Panc1 (cell line): ENCODE measurements at places on chromosomes 16 and 17. TPM values are rescaled to one million over a fixed set of nuclear protein-coding genes. Genes with fewer than 3 reads are reported as not detected.
A peak's percentile ranks its signal among the peaks of the same experiment; 100 is the strongest.

CCT6B gene
- 1.5 TPM for total RNA-seq

CLEC19A gene
- total RNA-seq = not detected

SCGB1C2 gene
- total RNA-seq = not detected

GRCh38 chr16:10930755-10931093 is 11.5 kb downstream of the DEXI start:
- H3K36me3 ChIP-seq = no peaks in the 10 kb centered on the region
- H3K4me1 ChIP-seq = no peaks in the 10 kb centered on the region
- H3K27me3 ChIP-seq = no peaks in the 10 kb centered on the region

- no peaks in the 10 kb centered on the region for H3K27me3 ChIP-seq
- DNase-seq = no peak
- H3K27ac ChIP-seq = no peak overlapping the region
These were observed 42.7 kb upstream of the CPNE2 start for GRCh38 chr16:57049678-57050077.

- no peak overlapping the region for H3K4me3 ChIP-seq
- DNase-seq = no peak
- H3K27me3 ChIP-seq = no peaks in the 10 kb centered on the region
- no peak overlapping the region for H3K27ac ChIP-seq
- H3K4me1 ChIP-seq = no peaks in the 10 kb centered on the region
These were observed 79.5 kb upstream of the DHX40 start for GRCh38 chr17:59485946-59486345.

DNA sequence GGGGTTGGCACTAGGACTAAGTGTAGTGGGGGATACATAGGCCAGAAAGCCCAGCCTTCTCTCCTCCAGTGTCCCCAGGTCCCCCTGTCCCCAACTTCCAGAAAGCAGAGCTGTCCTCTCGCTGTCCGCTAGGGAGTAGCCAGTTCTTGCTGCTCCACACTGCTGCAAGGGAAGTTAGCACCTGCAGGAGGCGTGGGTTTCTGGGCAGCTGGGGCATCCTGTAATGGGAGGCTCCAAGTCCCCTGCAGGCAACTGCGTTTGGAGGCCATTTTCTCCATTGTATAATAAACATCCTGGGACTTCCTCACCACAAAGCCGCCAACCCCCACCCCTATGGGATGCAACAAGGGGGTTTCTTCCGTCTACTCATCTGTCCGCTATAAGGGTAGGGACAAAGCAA is 1.7 kb downstream of the RPRML start:
- peaks cover 3% of the 10 kb centered on the region; the same call in 1 of the 2 replicates for H3K4me1 ChIP-seq
- no peak for DNase-seq
- H3K36me3 ChIP-seq = no peaks in the 10 kb centered on the region

DNA sequence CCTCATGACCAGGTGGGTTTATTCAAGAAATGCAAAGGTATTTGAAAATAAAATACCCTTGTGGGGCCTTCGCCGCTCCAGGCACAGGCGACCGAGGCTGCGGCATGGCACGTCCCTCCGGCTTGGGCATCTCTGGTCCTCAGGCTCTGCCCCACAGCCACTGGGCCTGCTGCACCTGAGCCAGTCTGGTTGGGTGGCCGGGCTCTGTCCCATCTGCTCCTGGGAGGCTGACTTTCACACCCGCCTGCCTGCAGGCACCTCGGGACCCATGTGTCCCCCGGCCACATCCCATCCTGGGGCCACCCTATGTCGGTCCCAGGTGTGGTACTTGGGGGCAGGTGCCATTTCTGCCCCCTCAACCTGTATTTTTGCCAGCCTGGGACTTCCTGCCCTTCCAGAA is 20.9 kb downstream of the OSBPL7 start:
- no peak for DNase-seq
- no peaks in the 10 kb centered on the region for H3K27me3 ChIP-seq
- H3K4me1 ChIP-seq = no peaks in the 10 kb centered on the region
- H3K4me3 ChIP-seq = no peak overlapping the region
- H3K36me3 ChIP-seq = no peaks in the 10 kb centered on the region

GRCh38 chr17:50352693-50353599 is 7.0 kb downstream of the XYLT2 start:
- H3K4me1 ChIP-seq = no peaks in the 10 kb centered on the region
- H3K36me3 ChIP-seq = 0 out of 2 replicates have a peak, but pooled peaks cover 2% of the 10 kb centered on the region
- H3K27ac ChIP-seq = no peak overlapping the region
- H3K4me3 ChIP-seq = no peak overlapping the region
- no peak for DNase-seq

GRCh38 chr16:80837533-80838147 is 33.2 kb upstream of the CDYL2 start:
- H3K4me1 ChIP-seq = no peaks in the 10 kb centered on the region
- H3K4me3 ChIP-seq = no peak overlapping the region
- H3K36me3 ChIP-seq = no peaks in the 10 kb centered on the region
- peak overlapping the region; percentile 44; the same call in 1 of the 2 replicates for H3K27ac ChIP-seq
- H3K27me3 ChIP-seq = no peaks in the 10 kb centered on the region
- DNase-seq = no peak

TUBB3 gene
- 205 TPM for total RNA-seq

MXRA7 gene
- total RNA-seq = 77.9 TPM

SULT1A2 gene
- total RNA-seq = not detected

DNA sequence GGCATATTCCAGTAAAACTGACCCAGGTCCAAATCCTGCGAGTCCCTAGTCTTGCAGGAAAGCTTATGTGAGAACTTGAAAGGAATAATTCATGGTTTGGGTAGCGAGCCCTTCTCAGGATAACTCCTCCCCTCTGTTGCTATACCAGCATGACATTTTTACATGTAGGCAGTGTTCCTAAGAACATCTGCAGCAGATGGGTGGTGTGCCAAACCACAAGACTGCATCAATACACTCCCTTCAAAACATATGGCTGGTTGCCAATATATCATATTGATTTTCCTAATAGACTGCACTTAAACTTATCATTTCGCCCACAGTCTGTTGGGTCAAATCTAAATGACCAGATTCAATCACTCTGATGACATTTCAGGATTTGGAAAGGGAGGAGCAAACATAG is 19.9 kb downstream of the PSME3IP1 start:
- H3K4me3 ChIP-seq = no peak overlapping the region
- H3K4me1 ChIP-seq = no peaks in the 10 kb centered on the region
- H3K36me3 ChIP-seq = peaks cover 10% of the 10 kb centered on the region

DNA sequence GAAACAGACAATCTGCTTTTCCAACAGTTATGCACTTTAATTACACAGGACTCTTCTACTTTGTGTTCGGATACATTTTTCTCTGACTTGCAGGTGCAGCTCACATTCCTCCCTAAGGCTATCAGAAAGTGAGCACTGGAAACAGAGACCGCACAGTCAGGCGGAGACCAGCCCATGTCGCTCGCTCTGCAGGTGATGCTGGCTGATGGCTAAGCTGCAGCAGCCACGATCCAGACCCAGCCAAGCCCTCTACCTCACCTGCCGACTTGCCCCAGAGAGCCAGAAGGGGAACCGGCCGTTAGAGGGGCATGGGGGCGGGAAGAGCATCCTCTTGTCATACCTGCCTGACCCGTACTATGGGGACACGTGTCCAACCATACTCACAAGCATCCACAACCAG is 33.8 kb downstream of the MAP1LC3B start:
- H3K27me3 ChIP-seq = no peaks in the 10 kb centered on the region
- no peak overlapping the region for H3K27ac ChIP-seq
- H3K36me3 ChIP-seq = peaks cover 2% of the 10 kb centered on the region; the same call in 1 of the 2 replicates

- H3K4me3 ChIP-seq = no peak overlapping the region
- no peaks in the 10 kb centered on the region for H3K4me1 ChIP-seq
- H3K27me3 ChIP-seq = no peaks in the 10 kb centered on the region
- peaks cover 6% of the 10 kb centered on the region; the same call in 1 of the 2 replicates for H3K36me3 ChIP-seq
These were observed 38.0 kb downstream of the HEATR3 start for GRCh38 chr16:50103764-50104163.

INCA1 gene
- 1.7 TPM for total RNA-seq

DNA sequence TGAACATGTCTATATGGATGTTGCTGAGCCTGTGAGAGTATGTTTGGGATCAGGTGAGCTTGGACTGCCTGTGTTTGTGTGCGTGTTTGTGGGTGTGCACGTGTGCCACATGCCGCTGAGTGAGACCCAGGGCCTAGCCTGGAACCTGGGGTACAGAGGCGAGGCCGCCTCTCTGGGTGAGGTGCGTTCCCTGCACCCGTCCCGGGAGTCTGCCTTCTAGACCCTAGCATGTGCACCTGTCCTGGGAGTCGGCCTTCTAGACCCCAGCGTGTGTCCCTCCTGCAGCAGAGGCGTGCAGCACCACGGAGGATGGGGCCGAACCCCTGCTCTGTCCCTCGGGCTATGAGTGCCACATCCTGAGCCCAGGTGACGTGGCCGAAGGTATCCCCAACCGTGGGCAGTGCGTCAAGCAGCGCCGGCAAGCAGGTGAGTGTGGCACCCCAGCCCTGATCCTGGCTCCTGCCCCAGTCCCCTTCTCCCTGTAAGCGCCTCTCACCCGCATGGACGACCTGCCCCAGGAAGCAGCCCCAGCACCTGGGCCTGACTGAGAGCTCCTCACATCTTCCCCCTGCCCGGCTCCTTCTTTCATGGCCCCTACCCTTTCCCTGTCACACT is 24.6 kb downstream of the WFDC1 start:
- H3K4me3 ChIP-seq = no peak overlapping the region
- DNase-seq = no peak
- no peak overlapping the region for H3K27ac ChIP-seq
- no peaks in the 10 kb centered on the region for H3K27me3 ChIP-seq
- H3K36me3 ChIP-seq = no peaks in the 10 kb centered on the region

KRT25 gene
- not detected for total RNA-seq

DNA sequence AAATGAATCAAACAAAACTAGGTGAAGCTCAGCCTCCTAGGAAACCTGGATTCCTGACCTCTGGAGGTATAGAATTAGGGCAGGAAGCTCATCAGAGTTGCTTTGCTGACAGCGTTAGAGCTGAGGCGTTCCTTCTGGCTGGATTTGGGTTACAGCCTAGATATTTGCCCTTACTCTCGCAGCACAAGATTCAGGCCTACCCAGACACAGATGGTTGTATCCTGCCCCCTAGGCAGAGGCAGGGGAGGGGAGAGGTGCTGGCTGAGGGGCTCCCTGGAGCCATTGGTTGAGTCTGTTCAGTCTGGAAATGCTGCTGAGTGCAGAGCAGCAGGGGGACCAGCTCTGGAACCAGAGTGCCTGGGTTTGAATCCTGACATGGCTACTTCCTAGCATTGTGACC is 78.4 kb downstream of the MPRIP start:
- H3K27ac ChIP-seq = no peak overlapping the region
- no peak overlapping the region for H3K4me3 ChIP-seq
- peaks cover 9% of the 10 kb centered on the region; the same call in 1 of the 2 replicates for H3K4me1 ChIP-seq
- no peaks in the 10 kb centered on the region for H3K36me3 ChIP-seq
- DNase-seq = no peak
- no peaks in the 10 kb centered on the region for H3K27me3 ChIP-seq

CCDC200 gene
- total RNA-seq = not detected

C16orf82 gene
- total RNA-seq = not detected

- no peaks in the 10 kb centered on the region for H3K27me3 ChIP-seq
- no peak overlapping the region for H3K4me3 ChIP-seq
- peak overlapping the region; percentile 95 for H3K27ac ChIP-seq
- H3K4me1 ChIP-seq = peaks cover 87% of the 10 kb centered on the region
These were observed 28.0 kb upstream of the MRPS23 start for GRCh38 chr17:57877803-57878377.

DNA sequence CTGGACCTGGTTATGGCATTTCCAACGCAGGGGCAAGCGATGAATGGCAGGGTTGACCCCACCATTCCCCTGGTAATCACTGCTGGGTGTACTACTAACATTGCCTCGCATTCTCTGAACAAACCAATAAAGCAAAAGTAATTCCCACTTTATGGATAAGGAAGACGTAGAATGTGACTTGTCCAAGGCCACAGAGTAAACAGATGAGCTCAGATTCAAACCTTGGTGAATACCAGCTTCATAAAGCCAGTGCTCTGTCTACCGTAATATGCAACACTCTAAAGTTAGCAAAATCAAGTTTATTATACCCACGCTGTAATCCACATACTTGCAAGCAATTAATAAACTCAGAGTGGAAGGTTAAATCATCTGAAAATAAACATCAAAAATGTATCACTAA is 59.6 kb downstream of the ANKFY1 start:
- DNase-seq = no peak
- H3K4me1 ChIP-seq = no peaks in the 10 kb centered on the region
- H3K4me3 ChIP-seq = no peak overlapping the region
- no peak overlapping the region for H3K27ac ChIP-seq
- H3K36me3 ChIP-seq = no peaks in the 10 kb centered on the region; the same call in 1 of the 2 replicates

SERPINF2 gene
- total RNA-seq = 0.77 TPM

MPP3 gene
- total RNA-seq = 7.1 TPM

ALOXE3 gene
- 0.46 TPM for total RNA-seq

DNA sequence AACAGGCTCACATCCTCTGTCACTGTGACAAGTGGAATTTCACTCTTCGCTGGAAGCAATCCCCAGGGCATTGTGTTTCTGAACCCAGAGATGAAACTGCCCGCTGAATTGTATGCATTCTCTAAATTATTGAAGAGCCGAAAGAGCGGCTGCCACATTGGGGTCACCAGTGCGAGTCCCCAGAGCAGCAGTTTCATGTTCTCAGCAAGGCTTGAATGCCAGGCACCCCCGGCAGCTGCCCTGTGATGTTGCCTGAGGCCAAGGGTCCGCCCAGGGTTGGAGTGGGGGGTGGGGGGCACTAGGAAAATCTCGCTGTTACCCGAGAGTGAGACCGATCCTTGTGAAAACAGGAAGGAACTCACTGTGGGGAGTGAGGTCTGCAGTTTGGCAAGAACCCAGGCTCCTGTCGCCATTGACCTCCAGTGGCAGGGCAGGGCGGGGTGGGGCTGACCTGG is 20.7 kb upstream of the BCAR1 start:
- no peaks in the 10 kb centered on the region for H3K36me3 ChIP-seq
- H3K27ac ChIP-seq = no peak overlapping the region
- no peak overlapping the region for H3K4me3 ChIP-seq
- no peak for DNase-seq
- no peaks in the 10 kb centered on the region for H3K27me3 ChIP-seq
